ENCODE measurements at places on chromosomes 6 and 20.

GRCh38 chr6:25961619-25962148 is 918 bp upstream of the TRIM38 start:
- peak; percentile 37 for DNase-seq

GRCh38 chr6:14966096-14966905 is 279.6 kb upstream of the JARID2 start:
- DNase-seq = no peak

DNA sequence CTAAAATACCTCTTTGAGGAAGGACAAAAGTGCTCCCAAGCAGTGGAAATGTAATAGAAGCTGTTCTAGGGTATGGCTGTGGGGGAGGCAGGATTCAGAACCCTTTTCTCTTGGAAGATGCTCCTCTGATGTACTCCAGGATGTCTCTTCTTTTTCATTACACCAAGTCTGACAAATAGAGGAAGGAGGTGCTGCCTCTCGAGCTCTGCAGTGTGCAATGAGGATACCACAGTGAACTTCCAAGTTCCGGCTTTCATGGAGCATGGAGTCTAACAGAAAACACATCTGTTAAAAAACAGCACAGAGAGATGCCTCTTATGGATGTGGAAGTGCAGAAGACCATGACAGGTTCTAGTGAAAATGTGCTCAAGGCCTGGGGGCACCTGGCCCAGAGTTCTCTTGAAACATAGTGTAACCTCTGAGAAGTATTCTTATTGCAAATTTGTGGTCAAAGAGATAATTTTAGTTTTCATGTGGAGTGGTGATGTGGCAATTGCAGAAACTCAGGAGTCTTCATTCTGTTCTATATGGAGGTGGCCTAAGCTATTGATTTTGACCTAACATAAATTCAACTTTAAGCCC is 362.0 kb upstream of the CITED2 start:
- DNase-seq = no peak

DNA sequence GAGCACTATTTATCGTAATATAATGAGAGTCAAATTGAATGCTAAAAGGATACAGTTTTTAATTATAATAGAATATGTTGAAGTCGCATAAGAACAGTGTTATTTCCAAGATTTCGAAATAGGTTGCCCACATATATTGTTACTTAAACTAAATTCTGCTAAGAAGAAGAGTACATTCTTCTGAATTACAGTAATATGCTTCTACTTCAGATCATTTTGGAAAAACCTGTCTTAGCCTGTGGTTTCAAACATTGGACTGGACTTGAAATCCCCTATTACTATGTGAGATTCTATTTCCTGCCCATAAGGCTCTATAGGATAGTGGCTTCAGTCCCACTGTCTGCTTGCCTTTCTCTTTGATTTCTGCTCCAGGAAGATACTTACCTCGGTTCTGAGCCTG is 137.2 kb downstream of the B3GAT2 start:
- no peak for DNase-seq

DNA sequence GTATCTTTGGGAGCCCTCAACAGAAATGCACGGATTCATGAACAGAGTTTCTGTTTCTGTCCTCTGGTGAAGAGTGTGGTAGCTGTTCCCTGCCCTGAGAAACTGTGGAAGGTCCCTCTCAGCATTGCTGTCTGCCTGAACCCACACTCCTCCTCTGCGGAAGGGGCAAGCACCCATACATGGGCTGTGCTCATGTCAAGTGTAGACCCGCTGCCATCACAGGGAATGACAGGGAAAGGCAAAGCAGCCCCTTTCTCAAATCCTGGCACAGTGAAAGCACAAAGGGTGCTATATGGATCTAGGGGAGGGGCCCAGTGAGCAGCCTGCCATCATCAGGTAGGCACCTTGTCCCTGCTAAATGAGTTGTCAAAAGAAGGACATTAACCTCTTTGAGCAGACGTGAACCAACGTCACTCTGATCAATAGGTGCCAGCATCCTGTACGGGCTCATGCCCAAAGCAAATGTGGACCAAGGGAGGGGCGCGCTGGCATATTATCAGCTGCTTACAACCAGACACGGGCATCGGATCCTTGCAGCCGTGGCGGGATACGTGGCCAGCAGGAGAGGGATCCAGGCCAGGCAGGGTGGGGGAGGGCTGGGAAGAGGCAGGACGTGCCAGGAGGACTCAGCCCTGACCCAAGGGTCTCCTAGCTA is 231.2 kb upstream of the PMEPA1 start:
- no peak for DNase-seq
